CD4-positive, alpha-beta T cell treated with Interleukin-1 beta for 1 hour (primary cell): ENCODE measurements at places on chromosomes 12 and 14.

DNA sequence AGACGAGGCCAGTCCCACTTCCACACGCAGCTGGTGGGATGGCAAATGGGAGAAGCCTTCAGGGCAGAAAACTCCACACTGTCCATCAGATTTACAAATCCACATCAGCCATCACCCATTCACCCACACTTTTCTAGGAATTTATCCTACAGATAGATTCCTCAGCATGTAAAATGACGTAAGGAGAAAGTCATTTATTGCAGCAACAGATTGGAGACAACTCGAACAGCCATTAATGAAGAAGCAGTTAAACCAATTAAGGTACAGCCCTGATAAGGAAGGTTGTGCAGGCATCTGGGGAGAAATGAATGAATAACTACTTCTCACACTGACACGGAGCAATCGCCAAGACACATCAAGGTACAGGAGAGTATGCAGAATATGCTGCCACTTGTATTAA is 26.2 kb downstream of the PRKAB1 start:
- DNase-seq: no peak

GRCh38 chr12:132835076-132836025 is 6.7 kb upstream of the GOLGA3 start:
- DNase-seq: no peak

DNA sequence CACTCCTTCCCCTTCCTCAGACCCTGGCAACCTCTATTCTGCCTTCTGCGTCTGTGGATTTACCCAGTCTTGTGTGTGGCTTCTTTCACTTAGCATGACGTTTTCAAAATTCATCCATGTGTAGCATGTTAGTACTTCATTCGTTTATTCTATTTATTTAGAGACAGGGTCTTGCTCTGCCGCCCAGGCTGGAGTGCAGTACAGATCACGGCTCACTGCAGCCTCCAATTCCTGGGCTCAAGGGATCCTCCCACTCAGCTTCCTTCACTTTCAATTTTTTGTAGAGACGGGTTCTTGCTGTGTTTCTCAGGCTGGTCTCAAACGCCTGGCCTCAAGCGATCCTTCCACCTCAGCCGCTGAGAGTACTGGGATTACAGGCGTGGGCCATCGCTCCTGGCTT is 37.0 kb downstream of the B4GALNT3 start:
- DNase-seq: no peak

DNA sequence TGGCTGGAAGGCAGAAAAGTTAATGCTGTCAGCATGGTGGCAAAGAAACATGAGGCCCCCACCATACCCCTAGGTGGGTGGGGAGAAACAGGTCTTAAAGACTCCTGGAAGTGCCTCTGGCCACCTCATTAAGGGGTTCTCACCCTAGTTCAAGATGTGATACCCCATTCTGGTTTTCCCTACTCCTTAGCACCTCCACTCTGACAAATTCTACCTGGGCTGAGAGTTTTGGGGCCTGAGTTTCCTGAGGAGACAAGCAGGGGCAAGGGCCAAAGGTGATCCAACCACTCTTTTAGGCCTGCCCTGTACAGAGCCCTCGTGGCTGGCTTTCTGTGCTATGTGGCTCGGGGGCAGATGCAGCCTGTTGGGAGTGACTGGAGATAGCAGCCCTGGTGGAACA is 7.9 kb upstream of the AVIL start:
- DNase-seq: no peak

DNA sequence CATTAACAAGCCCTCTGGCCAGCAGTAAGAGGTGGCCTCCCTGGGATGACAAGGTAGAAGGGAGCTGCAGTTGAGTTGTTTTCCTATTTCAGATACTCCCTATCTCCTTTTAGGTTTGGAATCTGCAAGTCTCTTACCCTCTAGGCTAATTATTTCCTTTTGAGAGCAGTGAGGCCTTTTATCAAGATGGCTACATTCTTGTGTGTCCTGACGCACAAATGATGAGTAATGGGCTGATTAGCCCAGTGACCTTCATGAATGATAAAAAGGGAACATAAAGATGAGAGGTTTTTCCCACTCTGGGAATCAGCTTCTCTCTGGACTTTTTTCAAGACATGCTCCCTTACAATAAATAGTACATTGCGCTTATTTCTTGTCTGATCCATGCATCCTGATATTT is 22.9 kb downstream of the DYRK2 start:
- DNase-seq: no peak
